CD14-positive monocyte (primary cell): ENCODE measurements at places on chromosomes 4 and X. TPM values are rescaled to one million over a fixed set of nuclear protein-coding genes. Genes with fewer than 3 reads are reported as not detected.

GRCh38 chrX:116436358-116436816 is at the start of gene SLC6A14:
SLC6A14 (plus strand) TSS chrX:116436606; CDS start chrX:116436710, 104 bp downstream.
- DNase-seq: no peak

- DNase-seq: no peak
These were observed 772 bp downstream of the EOLA1 start for GRCh38 chrX:149541521-149542047.

DNA sequence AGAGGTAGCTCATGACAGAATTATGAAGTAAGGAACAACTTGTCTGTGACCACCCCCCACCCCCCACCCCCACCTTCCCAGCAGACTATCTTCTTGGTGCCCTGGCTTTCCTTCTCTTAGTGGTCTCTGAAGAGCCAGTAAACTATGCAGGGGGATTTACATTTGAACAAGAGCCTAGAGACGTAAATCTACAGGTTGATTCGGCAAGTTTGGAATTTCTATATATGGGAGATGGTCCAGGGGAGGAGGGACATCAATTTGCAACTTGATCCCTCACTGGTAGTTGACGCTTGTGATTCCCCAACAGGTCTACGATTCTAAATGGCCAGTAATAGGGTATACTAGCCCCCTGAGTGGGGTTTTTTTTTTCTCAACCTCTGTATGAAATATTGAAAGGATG is 36.7 kb downstream of the IL13RA1 start:
- DNase-seq: no peak

- no peak for DNase-seq
These were observed 64.1 kb upstream of the UBQLN2 start for GRCh38 chrX:56499372-56499771.

CENPI gene
- 0.07 TPM for polyA plus RNA-seq

- no peak for DNase-seq
These were observed 810.3 kb downstream of the IL1RAPL1 start for GRCh38 chrX:29397506-29397905.

DNA sequence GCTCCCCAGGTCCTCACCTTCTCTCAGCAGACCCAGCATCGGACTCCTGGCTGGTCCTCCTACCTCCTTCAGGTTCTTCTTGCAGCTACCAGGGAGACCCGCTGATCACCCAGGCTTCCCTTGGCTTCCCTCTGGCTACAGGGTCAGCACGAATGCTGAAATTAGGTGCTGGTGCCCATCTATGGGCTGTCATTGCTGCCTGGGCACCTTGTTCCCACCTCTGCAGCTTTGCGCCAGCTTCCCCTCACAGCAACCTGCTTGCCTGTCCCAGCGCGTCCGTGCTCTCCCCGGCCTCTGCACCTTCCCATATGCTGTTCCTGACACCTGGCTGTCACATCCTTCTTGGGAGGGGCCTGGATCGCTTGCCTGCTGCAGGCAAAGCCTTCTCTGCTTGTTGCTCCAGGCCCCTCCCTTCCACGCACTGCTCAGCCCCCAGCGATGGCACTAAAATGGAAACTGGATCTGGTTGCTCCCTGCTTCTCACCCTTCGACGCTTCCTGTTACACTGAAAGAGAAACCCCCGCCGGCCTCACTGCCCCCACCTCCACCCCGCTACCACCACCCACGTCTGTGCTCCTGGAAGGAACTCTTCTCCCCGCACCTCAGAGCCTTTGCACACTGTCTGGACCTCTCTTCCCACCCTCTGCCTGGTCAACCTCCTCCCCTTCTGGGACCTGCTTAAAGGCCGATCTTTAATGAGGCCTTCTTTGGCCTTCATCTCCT is 22.2 kb downstream of the C4orf50 start:
- no peak for DNase-seq

DNA sequence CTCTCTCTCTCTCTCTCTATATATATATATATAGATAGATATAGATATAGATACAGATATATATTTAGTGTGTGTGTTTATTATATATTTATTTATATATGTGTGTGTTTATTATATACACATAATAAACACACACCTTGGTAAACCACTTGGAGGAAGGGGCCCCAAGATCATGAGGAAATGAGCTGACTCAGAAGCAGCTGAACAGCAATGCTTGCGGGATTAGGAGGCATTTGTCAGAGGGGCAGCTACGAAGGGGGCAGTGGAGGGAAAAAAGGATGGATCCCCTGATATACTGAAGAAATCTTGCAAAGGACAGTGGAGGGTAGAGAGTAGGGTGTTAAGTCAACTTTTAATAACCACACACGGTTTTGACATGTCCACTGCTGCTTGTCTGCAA is 120.0 kb upstream of the SORBS2 start:
- no peak for DNase-seq

LRP2BP gene
- 0.09 TPM for polyA plus RNA-seq

LIAS gene
- 7.8 TPM for polyA plus RNA-seq

DNA sequence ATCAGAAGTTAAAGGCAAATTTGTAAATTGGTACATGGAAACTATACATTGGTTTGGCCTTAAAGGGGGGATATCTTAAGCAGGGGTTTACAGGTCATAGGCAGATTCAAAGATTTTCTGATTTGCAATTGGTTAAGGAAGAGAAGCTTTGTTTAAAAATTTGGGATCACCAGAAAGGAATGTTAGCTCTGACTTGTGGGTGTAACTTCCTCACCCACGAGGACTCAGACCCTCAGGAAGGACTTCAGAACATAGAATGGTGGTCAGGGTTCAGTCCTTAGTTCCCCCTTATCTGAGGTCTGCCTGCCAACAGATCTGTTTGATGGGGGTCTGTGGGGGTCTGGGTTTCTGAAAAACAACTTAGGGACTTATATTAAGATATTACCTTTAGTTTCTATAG is 427.4 kb upstream of the DIPK2B start:
- no peak for DNase-seq

- peak; percentile 39 for DNase-seq
These were observed 21.3 kb upstream of the CXCL6 start for GRCh38 chr4:73815145-73815544.

DNA sequence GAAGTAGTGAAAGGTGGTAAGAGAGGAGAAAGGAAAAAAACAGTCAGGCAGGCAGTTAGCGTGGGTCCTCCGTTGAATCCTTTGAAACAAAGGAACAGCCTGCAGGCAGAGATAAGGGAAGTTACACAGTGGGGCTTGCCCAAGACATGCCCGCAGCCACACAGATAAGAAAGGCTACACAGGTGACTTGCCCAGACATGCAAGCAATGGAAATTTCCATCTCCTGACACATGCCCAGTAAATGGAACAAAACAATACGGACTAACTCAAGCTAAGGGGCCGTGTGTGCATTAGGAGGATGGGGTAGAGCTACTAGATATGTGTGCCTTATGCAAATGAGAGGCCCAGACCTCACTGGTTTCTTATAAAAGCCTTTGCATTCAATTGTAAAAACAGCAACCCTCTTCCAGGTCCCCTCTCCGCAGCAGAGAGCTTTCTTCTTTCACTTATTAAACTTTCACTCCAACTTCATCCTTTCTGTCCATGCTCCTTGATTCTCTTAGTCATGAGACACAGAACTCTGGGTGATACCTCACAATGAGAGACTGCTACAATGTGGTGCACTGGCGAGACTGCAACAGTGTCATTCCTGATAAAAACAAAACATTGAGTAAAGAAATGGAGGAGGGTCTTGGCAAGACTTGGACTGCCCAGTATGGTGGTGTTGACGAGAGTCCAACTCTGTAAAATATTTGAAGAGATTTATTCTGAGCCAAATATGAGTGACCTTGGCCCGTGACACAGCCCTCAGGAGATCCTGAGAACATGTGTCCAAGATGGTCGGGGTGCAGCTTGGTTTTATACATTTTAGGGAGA is 997.4 kb upstream of the PRKX start:
- no peak for DNase-seq

DNA sequence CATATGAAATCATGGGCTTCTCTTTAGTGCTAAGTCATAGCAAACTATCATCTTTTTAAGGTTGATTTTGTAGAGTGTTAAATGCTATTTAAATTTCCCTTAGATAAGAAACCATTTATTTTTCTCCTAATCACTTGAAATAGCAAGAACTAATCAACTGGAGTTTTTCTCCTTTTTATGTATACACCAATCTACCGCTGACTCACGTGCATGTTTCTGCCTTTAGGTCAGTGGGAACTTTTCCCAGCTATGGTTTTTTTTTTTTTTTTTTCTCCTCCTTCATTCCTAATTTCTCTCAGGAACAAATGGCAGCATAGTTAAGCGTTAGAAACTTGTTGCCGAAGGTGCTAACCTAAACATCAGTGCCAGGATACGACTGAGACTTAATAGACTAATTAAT is 176.4 kb downstream of the BMPR1B start:
- DNase-seq: no peak

MAGEA3 gene
- not detected for polyA plus RNA-seq

CXorf65 gene
- not detected for polyA plus RNA-seq
